ENCODE measurements at places on chromosomes 2 and 18.

GRCh38 chr2:38937548-38937947 lies 47.9 kb downstream of the ARHGEF33 start:
- DNase-seq = no peak

- no peak for DNase-seq
These were observed 8.4 kb upstream of the AGBL5 start for GRCh38 chr2:27042985-27043634.

GRCh38 chr2:25309402-25309801 lies 32.3 kb downstream of the DNMT3A start:
- DNase-seq = peak; percentile 77

DNA sequence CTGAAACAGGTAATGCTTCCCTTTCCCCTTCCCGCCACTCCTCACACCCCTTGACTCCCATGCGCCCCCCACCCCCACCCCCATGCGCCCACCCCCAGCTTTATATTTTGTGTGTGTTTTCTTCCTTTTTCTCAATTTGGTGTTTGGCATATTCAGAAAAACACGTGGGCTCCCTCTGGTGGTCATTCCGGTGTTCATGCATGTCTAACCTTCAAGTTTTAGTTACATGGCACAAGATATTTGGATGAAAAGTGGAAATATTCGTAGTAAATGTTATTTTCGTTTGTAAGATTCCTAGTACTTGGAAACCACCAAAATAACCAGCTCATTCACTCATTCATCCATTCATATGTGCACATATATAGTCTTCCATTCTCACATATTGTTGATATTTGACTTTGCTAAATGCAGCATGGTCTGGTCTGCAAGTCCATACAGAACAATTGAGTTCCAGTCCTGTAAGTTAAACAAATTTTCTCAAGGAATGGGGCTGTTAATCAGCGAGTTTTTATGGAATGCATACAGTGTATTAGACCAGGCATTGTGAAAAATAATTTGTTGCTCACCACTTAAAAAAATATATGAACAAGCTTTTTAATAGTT lies 143.6 kb upstream of the MAP3K20 start:
- DNase-seq = peak; percentile 72

DNA sequence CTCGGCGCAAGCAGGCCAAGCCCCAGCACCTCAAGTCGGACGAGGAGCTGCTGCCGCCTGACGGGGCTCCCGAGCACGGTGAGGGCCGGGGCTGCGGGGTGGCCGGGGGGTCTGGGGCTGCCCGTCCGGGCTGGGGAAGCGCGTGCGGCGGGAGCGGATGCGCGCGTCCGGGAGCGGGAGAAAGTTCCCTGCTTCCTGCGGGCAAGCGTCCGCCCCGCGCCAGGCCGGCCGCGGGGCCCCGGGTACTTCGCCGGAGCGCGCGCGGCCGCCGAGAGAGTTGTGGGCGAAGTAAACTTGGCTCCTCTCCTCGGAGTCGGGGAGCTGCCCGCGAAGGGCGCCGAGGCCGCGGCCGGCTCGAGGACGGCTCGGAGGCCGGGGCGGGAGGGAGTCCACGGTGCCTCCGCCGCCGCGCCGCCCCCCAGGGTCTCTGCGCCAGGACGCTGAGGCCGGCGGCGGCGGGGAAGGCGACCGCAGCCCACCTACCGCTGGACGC lies 707 bp downstream of the SALL3 start:
- no peak for DNase-seq

DNA sequence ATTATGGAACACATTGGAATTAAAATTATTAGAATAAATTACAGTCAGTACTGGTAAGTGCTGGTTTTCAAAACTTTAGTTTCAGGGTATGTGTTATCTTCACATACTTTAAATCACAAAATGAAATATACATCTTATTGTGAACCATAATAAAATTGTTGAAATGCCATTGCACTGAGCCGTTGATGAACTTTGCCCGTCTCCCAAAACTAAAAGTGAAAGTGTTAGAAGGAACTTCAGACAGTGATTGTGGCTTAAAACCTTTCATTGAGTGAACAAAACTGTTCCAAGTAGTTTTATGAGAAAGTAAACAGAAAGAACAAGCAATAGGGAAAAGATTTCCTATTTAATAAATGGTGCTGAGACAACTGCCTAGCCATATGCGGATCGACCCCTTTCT lies 811.6 kb downstream of the PLCL1 start:
- no peak for DNase-seq

DNA sequence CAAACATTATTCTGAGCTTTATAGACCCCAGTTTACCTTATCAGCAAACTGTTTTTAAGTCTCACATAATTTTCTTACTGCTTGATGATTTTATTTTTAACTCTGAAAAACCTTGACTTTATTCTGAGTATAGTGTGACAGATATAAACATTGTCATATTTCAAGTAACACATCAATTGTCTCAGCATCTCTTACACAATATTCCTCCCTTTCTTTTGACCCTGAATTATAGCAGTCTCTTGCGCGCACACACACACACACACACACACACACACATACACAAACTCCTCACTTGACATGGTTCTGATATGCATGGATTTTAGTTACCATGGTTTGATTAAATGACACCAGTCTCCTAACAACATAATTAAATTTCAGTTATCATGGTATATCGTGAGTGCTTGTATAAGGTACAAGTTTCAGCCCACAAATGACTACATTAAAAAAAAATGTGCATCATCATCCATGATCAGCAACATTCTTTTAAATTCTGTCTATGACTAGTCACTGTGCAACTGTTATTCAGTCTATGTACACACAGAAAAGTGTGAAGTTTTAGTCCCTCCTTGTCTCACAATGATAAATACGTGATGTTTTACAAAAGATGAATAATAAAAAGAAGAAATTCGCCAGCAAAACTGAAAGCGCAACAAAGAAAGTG lies 39.5 kb upstream of the TACR1 start:
- no peak for DNase-seq

GRCh38 chr2:70916291-70916690 lies 19.4 kb upstream of the ATP6V1B1 start:
- no peak for DNase-seq

DNA sequence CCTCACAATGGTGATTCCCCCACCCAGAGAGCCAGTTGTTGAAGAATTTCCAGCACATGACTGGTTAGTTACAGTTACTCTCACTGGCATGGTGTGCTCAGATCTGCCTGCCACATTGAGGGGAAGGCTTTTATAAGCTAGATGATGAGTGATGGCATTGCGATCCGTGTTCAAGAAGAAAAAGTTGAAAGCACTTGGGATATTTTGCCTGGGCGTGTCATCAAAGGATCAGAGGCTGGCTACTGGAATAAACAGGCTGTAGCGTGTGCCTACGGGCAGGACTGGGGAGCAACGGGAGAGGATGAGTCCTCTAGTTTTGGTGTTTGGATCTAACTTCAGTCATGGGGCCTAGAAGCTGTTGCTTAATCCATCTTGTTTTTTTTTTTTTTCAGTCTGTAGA lies 175.0 kb downstream of the SETBP1 start:
- DNase-seq = no peak

DNA sequence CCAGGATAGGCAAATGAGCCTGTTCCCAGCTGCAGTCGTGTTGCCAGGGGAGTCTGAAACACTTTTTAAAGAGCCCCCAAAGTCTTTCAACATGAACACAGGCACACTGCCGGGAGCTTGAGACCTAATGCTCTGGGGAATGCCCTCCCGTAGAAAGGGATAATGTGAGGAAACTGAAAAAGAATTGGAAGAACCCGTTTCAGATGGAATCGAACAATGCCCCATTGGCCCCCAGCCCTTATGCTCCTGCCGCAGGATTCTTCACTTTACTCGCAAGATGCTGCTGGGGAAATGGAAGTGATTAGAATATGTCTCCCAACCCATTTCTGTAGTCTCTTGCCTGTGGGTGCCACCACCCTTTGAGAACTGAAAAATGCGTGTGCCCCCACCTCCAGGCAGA lies 136.3 kb upstream of the GATA6 start:
- DNase-seq = no peak

GRCh38 chr18:79744625-79745024 lies 53.1 kb upstream of the KCNG2 start:
- DNase-seq = no peak

DNA sequence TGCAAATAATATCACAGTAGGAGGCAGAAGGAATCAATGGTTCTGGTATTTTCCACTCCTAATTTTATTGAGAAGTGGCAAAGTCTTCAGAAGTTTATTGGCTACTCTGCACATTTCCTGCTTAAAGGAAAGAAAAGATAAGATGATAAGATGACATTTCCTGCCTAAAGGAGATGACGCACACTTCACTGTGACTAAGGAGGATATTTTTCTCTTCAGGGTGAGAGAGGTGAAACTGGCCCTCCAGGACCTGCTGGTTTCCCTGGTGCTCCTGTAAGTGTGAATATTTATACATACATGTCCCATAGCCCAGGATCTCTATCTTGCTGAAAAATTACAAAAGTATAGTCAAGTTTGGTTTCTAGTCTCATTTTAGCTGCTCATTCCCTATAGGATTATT lies 27.9 kb downstream of the COL3A1 start:
- DNase-seq = no peak

- no peak for DNase-seq
These were observed 165.9 kb downstream of the MYT1L start for GRCh38 chr2:2165135-2165534.

DNA sequence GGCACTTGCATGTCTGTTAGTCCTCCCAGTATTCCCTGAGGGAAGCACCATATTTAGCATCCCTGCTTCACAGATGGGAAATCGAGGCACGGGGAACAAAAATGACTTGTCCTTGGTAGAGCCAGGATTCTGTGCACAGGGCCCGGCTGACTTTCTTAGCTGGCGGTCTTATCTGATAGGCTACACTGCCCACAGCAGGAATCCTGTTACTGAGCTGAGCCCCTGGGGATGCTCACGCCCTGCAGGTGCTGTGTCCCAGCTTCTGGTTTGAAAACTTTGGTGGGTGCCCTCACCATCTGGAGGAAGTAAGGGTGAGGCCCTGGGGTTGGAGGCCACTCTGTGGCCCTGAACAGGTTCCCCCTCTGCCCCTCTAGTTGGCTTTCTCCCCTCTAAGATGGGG lies 68.4 kb upstream of the MCFD2 start:
- DNase-seq = no peak

GRCh38 chr2:170298115-170298514 lies 120.2 kb downstream of the MYO3B start:
- no peak for DNase-seq

GRCh38 chr2:38407111-38407682 lies 30.1 kb upstream of the ATL2 start:
- no peak for DNase-seq

GRCh38 chr2:109372171-109372568 lies 241.6 kb downstream of the SEPTIN10 start:
- DNase-seq = no peak

DNA sequence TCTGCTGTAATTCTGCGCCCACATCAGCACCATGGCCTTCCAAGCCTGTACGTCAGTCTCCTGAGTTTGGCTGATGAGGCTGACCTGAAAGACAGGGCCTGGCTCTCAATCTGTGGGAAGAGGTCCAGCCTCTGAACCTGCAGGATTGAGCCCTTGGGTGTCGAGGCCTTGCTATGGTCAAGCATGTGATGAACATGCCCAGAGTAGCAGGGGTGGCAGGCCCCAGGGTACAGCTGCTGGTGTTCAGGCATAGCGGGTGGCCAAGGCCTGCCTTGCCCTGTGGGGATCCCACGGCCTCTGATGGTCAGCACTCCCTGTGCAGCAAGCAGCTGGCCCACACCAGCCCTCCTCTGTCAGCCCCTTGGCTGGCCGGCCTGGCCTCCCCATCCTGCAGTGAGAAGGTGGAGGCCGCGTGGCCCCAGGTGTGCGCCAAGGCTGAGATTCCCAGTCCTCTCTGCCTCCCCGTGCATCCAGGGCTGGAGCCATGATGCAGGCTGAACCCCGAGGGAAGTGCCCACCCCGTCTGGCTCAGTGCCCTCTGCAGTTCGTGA lies 298.4 kb downstream of the NDUFA10 start:
- DNase-seq = no peak

DNA sequence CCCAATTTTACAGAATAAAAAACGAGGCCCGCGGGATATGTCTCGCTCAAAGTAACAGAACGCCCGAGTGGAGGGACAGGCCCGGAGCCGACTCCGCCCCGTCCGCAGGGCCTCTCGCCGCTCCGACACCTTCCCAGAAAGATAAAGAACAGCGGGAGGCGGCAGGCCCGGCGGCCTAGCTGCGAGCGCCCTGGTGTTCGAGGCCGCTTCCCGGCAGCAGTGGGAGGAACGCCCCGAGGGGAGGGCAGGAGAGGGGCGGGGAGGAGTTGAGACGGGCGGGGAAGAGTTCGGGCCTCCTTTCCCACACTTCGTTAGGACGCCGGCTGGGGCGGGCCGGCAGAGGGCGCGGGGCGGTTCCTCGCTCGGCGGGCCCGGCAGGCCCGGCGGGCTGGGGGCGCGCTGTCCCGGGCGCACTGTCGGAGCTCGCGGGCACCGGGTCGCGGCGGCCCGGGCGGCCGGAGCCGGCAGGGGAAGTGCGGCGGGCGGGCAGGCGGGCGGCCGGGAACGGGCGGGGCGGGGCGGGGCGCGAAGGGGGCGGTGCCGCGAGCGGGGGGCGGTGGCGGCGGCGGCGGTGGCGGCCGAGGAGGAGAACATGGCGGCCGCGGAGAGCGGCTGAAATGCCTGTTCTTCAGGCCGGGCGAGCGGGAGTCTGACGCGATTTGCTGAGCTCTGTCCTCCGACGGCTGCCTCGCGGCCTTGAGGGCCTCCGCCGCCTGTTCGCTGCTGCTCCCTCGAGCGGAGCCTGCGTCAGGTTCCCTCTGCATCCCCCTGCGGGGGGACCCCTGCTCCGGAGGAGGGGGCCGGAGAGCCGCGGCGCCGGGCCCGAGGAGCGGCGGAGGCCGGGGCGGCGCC lies at the start of gene NCOA1:
Gene NCOA1, plus strand, starts transcription at position 565 of the 852 bp plus-strand sequence. CDS start 167,424 bp downstream, outside the sequence.
- peak; percentile 93 for DNase-seq

GRCh38 chr2:150477347-150477746 lies 10.1 kb downstream of the RND3 start:
- DNase-seq = no peak

DNA sequence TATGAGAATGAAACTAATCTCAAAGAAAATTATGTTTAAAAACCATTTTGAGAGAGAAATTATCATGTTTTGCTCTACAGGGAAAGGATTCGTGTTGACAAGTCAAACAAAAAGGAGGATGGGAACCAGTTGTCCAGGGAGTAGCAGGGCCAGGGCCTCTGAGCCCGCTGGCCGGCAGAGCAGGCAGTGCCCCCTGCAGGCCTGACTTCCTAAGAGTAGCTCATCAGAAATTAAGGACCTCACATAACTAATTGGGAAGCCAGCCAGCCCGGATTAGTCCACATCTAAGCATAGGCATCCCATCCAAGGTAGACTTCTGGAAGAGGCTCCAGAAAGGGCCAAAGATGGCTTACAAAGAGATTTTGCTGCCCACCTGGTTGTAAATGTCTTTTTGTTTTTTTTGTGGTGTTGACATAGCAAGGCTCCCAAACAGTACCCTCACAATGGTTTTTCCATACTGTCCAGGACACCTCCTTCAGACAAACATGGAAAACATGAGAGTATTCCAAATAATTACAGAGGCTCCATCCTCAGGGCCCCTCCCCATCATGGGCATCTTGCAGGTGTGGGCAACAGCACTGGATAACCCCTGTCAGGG lies 241.2 kb upstream of the TANK start:
- DNase-seq = peak; percentile 37

GRCh38 chr2:222939208-222939856 lies 78.5 kb downstream of the ACSL3 start:
- DNase-seq = peak; percentile 75

Measured in activated CD4-positive, alpha-beta T cell treated with anti-CD3 and anti-CD28 coated beads, Interleukin-2, amount 50 U/mL, for 48 hours (primary cell).